PC-3 (cell line): ENCODE measurements at places on chromosomes 7 and 10. TPM values are rescaled to one million over a fixed set of nuclear protein-coding genes. Genes with fewer than 3 reads are reported as not detected.

DNA sequence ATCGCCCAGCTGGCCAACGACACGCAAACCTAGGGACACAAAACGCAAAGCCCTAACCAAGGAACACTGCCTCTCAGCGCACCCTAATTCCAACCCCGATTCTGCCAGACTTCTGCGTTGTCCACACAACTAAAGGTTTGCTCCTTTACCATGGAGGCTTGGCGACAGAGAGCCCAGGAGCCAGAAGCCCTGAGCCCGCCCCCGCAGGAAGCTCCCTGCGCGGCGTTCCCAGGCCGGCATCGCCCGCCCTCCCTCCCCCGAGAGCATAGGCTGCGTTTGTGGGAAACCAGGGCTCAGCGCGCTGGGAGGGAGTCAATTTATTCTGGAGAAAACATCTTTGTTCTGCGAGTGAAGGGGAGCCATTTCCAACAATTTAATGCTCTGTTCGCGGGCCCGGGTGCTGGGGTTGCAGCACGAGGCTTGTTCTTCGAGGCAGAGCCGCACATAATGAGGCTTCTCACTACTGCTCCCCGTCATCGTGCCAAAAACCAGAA, 103.9 kb downstream of the GRID1 start:
- no peak overlapping the region for H3K27ac ChIP-seq
- no peak overlapping the region for H3K4me3 ChIP-seq

DNA sequence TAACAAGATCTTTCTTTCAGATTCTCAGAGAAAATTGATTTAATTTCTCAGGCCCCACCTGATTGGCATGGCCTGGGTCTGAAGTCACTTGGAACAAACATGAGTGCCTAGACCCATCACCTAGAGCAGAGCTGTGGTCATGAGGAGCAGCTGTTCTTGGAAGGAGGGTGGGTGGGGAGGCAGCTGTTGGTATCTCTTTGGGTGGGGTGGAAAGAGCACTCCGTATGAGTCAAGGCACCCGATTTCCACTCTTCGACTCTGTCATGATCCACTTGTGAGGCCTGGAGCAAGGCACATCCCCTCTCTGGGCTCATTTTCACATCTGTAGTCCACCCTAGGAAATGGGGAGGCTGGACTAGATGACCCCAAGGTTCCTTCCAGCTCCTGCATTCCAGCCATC, 156.7 kb downstream of the C10orf105 start:
- no peak overlapping the region for H3K4me3 ChIP-seq
- peaks cover 17% of the 10 kb centered on the region; the same call in 1 of the 2 replicates for H3K27me3 ChIP-seq
- H3K36me3 ChIP-seq: no peaks in the 10 kb centered on the region

DNA sequence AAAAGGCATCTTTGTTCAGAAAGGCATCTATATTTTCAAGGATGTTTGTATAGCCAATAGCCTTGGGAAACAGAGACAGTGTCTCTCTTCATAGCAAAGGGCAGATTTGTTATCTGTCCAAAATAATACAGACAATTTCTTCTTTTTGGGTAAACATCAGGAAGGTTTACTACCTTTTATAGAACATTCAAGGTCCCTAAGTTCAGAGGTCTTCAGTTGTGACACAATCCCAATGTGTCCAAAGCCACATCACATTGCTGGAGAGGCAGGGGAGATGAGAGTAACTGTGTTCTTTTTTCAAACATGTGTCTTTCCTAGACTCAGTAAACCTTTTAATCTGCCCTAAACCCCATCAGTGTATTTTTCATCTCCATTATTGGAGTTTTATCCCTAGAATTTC, 33.6 kb upstream of the FAM13C start:
- H3K36me3 ChIP-seq: no peaks in the 10 kb centered on the region
- H3K27ac ChIP-seq: no peak overlapping the region

GRCh38 chr7:133115596-133115995, 33.7 kb upstream of the CHCHD3 start:
- H3K27me3 ChIP-seq: peaks cover 78% of the 10 kb centered on the region
- no peaks in the 10 kb centered on the region for H3K4me1 ChIP-seq
- H3K4me3 ChIP-seq: no peak overlapping the region
- DNase-seq: no peak
- H3K27ac ChIP-seq: no peak overlapping the region

GRCh38 chr10:133127291-133128125, 32.5 kb upstream of the KNDC1 start:
- H3K27me3 ChIP-seq: peaks cover 17% of the 10 kb centered on the region
- no peak overlapping the region for H3K4me3 ChIP-seq
- H3K4me1 ChIP-seq: no peaks in the 10 kb centered on the region
- no peak overlapping the region for H3K27ac ChIP-seq

DNA sequence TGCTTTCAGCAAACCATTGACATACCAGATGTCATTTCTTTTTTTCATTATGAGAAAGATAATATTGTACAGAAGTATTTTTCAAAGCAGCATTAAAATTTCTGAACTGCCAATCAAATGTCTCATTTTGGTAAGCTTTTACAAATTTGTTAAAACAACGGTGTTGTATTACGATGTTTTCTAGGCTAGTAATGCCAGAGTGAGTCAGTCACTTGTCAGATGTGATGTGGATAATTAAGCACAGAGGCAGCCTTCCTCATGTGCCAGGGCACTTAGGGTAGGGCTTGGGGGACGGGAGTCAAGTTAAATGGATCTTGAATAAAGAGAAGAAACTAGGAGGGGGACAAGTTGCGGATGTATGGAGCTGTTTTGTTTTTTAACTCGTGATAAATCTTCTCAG, 10.1 kb downstream of the PSTK start:
- DNase-seq: no peak
- H3K4me3 ChIP-seq: no peak overlapping the region
- no peak overlapping the region for H3K27ac ChIP-seq
- H3K36me3 ChIP-seq: no peaks in the 10 kb centered on the region
- H3K27me3 ChIP-seq: no peaks in the 10 kb centered on the region

GRCh38 chr7:155792315-155792960, 19.8 kb downstream of the SHH start:
- no peak overlapping the region for H3K4me3 ChIP-seq
- no peak overlapping the region for H3K27ac ChIP-seq
- H3K36me3 ChIP-seq: no peaks in the 10 kb centered on the region
- H3K4me1 ChIP-seq: no peaks in the 10 kb centered on the region; the same call in 1 of the 2 replicates
- no peaks in the 10 kb centered on the region for H3K27me3 ChIP-seq

- no peak overlapping the region for H3K27ac ChIP-seq
- no peaks in the 10 kb centered on the region for H3K4me1 ChIP-seq
- H3K27me3 ChIP-seq: no peaks in the 10 kb centered on the region
- no peak for DNase-seq
- H3K36me3 ChIP-seq: no peaks in the 10 kb centered on the region; the same call in 1 of the 2 replicates
- H3K4me3 ChIP-seq: no peak overlapping the region
Measured at GRCh38 chr10:119135513-119135881, 30.0 kb downstream of the SFXN4 start.

- H3K27ac ChIP-seq: no peak overlapping the region
- no peaks in the 10 kb centered on the region for H3K36me3 ChIP-seq
- H3K4me1 ChIP-seq: no peaks in the 10 kb centered on the region
Measured at GRCh38 chr7:105187302-105188169, 173.5 kb downstream of the KMT2E start.

DNA sequence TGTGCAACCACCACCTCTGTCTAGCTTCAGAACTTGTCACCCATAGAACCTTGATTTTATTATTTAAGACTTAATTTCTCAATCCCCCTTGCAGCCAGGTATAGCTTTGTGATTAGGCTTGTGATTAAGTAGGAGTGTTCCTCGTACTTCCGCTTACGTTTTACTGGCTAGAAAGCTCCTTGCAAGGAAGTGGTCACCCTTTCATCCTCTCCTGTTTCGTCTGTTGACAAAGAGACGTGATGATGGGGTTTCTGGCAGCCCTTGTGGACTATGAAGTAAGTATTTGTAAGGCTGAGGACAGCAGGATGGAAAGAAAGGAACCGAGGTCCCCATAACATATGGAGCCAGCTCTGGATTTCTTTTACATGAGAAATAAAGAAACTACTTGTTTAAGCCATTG, 86.5 kb upstream of the KDM7A start:
- H3K27ac ChIP-seq: no peak overlapping the region
- DNase-seq: no peak
- H3K27me3 ChIP-seq: 0 out of 2 replicates have a peak, but pooled peaks cover 3% of the 10 kb centered on the region
- H3K36me3 ChIP-seq: no peaks in the 10 kb centered on the region
- H3K4me1 ChIP-seq: no peaks in the 10 kb centered on the region
- no peak overlapping the region for H3K4me3 ChIP-seq

- H3K27me3 ChIP-seq: no peaks in the 10 kb centered on the region
- peak within 1 kb of the TSS; percentile 87 for H3K4me3 ChIP-seq
- DNase-seq: peak; percentile 83
- H3K36me3 ChIP-seq: no peaks in the 10 kb centered on the region
Measured at GRCh38 chr10:124092860-124093773, at the start of gene CHST15. Gene CHST15, minus strand, starts transcription at chr10:124093598. Its CDS starts 47,386 bp downstream, at chr10:124046212.

DNA sequence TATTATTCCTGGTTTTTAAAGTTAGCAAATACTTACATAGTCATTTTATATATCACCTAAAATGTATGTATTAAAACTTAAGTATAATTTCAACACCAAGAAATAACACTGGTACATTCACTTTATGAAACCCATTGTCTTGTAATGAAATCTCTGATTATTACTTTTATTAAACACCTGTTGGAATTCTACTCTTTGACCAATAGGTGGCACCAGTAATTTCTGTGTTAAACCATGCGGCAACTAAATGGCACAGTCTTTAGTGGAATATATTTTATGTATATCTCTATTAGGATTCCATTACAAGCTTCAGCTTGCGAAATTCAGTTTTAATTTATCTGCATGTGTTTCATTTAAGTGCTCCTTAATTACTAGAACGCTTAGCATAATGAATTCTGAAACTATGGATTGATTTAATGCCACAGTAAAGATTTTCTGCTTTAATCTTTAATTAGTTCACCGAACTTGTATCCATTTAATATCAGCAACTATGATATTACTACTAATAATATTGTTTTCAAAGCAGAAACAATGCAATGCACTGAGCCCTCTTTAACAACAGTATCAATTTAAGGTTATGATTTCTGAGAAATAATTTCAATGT, 181.3 kb downstream of the MAGI2 start:
- H3K36me3 ChIP-seq: no peaks in the 10 kb centered on the region
- no peak overlapping the region for H3K4me3 ChIP-seq

DNA sequence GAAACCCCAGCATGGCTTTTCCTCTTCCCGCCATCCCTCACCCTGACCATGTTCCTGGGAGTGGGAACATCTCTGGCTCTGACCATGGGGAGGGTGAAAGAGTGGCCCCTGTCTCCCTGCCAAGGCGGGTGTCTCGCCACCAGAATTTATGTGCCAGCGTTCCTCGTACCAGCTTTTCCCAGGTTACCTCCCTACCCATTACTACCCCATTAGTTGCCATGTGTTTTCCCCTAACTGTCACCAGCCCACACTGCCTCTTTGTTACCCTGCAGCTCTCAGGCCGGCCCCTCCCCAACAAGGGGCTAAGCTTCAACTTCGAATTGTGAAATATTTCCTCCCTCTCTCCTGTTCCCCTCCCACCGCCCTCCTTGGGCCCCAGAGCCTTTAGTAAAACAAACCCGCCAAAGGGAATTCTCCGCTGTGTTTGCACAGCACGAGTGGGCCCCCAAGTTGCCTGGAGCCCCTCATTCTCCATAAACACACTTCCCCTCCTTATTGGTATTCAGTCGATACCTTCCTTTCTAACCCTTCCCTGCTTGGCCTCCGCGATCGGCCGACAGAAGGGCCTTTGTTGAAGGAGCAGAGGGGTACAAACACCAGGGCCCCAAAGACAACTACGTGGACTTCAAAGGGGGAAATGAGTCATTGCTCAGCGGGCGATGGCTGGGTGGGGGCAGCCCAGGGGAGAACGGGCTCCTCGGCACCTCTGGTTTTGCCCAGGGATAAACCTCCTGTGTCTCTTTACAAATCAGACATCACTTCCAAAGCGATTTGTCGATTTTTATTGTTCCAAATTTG, 45.5 kb downstream of the SLIT1 start:
- H3K27me3 ChIP-seq: peaks cover 14% of the 10 kb centered on the region
- no peaks in the 10 kb centered on the region for H3K4me1 ChIP-seq
- H3K27ac ChIP-seq: no peak overlapping the region
- no peaks in the 10 kb centered on the region for H3K36me3 ChIP-seq
- no peak for DNase-seq

DNA sequence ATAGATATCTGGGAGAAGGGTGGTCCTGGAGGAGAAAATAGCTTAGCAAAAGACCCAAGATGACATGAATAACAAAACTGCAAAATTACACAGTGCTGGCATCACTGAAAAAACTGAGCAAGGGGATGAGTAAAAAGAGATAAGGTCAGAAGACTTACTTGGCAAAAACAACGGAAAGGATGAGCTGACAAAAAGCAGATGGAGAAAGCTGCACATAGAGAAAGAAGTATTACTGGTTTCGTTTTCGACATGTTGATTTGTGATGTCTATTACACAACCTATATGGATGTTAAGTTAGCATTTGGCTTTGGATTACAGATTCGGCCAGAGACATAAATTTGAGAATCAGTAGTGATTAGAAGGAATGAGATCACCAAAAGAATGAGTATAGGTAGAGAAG, 132.1 kb downstream of the MACC1 start:
- H3K4me1 ChIP-seq: peaks cover 4% of the 10 kb centered on the region; the same call in 1 of the 2 replicates
- no peak overlapping the region for H3K27ac ChIP-seq
- H3K36me3 ChIP-seq: no peaks in the 10 kb centered on the region
- no peaks in the 10 kb centered on the region for H3K27me3 ChIP-seq
- H3K4me3 ChIP-seq: no peak overlapping the region

DNA sequence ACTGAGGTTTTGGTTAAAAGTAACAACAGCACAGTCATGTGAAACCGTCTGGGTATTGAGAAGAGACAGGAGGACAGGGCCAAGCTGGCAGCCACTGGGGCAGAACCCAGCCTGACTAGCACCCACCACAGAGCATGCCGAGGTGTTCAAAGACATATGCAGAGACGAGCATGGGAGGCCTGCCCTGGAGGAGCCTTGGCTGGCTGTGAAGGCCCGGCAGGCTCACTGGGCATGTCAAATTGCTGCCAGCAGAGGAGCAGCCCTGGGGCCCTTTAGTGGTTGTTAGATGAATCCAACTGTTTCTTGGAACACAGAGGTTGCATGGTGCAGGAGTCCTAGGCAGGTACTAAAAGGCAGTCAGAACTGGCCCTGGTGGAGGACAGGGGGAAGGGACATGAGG, 5.0 kb upstream of the GDF2 start:
- H3K27ac ChIP-seq: no peak overlapping the region
- H3K4me3 ChIP-seq: no peak overlapping the region
- no peaks in the 10 kb centered on the region; the same call in 1 of the 2 replicates for H3K27me3 ChIP-seq
- no peaks in the 10 kb centered on the region for H3K36me3 ChIP-seq
- DNase-seq: no peak

PNLIPRP1 gene
- total RNA-seq: not detected in 2 replicates

GPRIN2 gene
- total RNA-seq: 3.1 and 5.8 TPM in 2 replicates

OR2A42 gene
- total RNA-seq: 0.40 TPM in 1 of 2 replicates, not detected in the other

ASAH2B gene
- total RNA-seq: 19.6 and 21.8 TPM in 2 replicates

SPOCK2 gene
- total RNA-seq: 0.06 and 0.33 TPM in 2 replicates

NXPH1 gene
- not detected in 2 replicates for total RNA-seq

COL28A1 gene
- 0.26 TPM in 1 of 2 replicates, not detected in the other for total RNA-seq

PLA2G12B gene
- not detected in 2 replicates for total RNA-seq
